ENCODE measurements at places on chromosomes 13 and 19. TPM values are rescaled to one million over a fixed set of nuclear protein-coding genes. Genes with fewer than 3 reads are reported as not detected.

DNA sequence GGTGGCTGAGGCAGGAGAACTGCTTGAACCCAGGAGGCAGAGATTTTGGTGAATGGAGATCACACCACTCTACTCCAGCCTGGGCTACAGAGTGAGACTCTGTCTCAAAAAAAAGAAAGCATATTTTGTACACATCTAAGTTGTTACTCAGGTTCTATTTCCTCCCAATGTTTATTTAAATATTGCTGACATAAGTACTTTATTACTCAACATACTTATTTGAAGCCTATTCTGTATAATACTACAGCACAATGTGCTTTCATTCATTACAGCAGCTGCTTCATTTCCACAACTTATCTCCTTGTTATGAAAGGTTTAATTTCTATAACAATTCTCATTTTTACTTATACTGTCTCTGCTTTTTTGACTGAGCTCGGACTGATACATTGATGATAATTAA is 495.7 kb downstream of the SLITRK1 start:
- no peak for DNase-seq

DNA sequence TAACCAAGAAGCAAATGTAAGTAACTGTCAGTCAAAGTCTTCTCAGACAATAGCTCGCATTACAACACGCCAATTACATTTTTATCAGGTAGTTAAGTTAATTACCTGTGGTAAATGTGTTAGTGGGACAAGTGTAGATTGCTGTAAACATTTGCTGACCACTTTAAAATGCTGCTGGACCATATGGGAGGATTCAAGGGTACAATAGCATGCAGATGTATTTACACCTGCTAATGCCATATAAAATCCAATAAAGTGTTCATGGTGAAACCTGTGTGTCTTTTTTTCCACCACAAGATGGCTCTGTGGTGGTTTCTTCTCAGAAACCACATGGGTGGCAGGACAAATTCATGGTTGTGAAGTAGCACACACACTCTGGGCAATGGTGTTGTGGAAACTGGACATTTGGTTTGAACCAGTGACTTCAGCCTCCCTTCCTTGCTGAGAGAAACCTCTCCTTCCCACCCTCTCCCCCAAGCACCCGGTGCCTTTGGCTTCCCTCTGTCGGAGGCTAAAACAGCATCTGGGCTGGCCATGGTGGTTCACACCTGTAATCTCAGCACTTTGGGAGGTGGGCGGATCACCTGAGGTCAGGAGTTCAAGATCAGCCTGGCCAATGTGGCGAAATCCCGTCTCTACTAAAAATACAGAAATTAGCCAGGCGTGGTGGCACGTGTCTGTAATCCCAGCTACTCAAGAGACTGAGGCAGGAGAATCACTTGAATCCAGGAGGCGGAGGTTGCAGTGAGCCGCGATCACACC is 18.1 kb upstream of the GTF3A start:
- no peak for DNase-seq

- DNase-seq: no peak
Observed at GRCh38 chr13:29801737-29802305, 48.6 kb downstream of the UBL3 start.

GRCh38 chr19:31534786-31535657 is 185.8 kb upstream of the TSHZ3 start:
- DNase-seq: no peak

DNA sequence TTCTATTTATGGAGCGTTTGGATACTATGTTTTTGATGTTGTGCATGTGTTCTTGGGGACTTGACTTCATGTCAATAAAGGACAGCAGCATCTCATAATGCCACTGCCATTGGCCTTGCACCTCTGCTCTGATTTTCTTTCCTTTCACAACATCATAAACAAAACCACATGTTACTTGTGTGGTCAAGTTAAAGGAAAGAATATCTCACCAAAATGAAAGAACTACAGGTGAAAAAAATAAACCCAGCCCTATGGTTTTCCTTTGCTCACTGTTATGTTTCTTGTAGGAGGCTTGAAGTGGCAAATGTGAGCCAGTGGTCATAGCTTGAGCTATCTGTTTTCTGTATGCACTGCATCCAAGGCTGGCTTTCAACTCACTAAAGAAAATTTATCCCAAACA is 240.4 kb downstream of the KCNRG start:
- no peak for DNase-seq

DNA sequence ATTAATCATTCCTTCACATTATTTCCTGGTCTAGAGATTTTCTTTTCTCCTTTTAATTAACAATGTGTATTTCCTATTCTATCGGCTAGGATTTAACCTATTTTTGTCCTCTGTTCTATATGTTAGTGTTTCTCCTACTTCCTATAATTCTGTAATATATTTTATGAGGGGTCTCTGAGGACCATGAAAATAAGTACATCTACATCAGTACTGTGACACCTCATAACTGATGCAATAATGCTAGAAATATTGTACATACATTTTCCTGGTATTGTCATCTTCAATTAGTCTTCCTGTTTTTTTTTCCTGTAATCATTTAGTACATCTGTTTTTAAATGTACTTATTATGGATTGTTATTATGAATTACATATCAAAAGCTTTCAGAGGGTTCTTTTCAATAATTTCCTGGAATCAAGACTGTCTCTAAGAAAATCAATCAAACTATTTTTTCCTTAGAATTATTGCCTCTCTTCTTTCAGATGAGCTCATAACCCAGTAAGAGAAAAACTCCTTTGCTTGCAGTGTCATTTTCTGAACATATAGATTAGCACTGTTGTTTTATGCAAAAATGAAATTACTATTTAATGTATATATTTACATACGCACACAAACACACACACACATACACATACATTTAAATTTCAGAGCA is 1004.3 kb downstream of the SLITRK5 start:
- no peak for DNase-seq

GRCh38 chr19:45764945-45765701 is 3.9 kb downstream of the SIX5 start:
- DNase-seq: no peak

SHD gene
- total RNA-seq: 2.4 TPM

DNA sequence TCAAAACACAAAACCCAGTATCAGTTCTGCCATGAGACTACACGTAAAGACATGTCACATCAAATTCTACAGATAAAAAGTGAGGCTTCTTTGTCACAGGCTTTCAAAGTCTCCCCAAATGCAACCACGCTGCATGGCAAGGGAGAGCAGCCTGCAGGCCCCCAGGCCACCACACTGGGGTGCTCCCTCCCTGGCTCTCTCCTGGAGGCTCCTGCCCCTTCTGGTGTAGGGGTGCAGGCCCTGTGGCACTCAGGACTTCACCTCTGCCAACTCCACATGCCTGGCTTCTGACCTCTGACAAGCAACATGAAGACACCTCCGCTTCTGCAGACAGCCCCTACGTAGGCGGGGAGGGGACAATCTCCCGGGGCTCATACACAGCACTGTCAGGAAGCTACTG is 14.3 kb downstream of the AKAP8 start:
- no peak for DNase-seq

DNA sequence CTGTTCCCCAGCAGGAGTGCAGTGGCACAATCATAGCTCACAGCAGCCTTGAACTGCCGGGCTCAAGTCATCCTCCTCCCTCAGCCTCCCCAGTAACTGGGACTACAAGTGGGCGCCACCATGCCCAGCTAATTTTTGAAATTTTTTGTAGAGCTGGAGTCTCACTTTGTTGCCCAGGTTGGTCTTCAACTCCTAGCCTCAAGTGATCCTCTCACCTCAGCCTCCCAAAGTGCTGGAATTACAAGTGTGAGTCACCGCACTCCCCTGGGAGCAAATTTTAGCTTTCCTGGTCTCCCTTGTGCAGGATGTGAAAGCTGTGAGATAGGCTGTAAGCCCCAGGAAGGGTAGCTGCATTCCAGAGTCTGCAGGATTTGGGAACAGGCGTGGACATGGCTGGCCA is 5.4 kb upstream of the GARRE1 start:
- DNase-seq: no peak

PLK5 gene
- not detected for total RNA-seq

- DNase-seq: no peak
Observed at GRCh38 chr13:72536714-72537394, 190.6 kb downstream of the MZT1 start.

DNA sequence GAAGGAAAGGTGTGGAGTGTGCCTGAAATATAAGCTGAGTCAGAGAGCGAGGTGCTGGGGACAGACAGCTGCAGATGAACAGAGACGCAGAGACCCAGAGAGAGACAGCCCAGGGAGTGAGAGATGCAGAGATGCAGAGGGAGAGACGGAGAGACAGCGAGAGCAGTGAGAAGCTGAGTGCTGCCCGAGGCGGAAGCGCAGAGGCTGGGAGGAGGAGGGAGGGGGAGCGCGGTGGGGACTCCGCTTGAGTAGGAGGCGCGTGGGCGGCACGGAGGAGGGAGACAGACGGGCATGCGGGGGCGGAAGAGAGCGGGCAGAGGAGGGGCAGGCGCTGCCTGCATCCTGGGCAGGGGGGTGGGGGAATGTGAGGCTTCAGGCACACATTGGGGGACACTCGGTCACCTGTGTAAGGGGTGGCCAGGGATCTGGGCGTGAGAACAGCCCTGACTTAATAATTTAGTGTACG is 25.7 kb downstream of the SLC8A2 start:
- peak; percentile 75 for DNase-seq

LAMP1 gene
- total RNA-seq: 92.6 TPM

GRCh38 chr19:31594701-31595100 is 245.5 kb upstream of the TSHZ3 start:
- no peak for DNase-seq

GRCh38 chr13:110925023-110925612 is 10.2 kb upstream of the ANKRD10 start:
- DNase-seq: peak; percentile 68

- no peak for DNase-seq
Observed at GRCh38 chr13:77928909-77929308, 10.3 kb upstream of the EDNRB start.

DNA sequence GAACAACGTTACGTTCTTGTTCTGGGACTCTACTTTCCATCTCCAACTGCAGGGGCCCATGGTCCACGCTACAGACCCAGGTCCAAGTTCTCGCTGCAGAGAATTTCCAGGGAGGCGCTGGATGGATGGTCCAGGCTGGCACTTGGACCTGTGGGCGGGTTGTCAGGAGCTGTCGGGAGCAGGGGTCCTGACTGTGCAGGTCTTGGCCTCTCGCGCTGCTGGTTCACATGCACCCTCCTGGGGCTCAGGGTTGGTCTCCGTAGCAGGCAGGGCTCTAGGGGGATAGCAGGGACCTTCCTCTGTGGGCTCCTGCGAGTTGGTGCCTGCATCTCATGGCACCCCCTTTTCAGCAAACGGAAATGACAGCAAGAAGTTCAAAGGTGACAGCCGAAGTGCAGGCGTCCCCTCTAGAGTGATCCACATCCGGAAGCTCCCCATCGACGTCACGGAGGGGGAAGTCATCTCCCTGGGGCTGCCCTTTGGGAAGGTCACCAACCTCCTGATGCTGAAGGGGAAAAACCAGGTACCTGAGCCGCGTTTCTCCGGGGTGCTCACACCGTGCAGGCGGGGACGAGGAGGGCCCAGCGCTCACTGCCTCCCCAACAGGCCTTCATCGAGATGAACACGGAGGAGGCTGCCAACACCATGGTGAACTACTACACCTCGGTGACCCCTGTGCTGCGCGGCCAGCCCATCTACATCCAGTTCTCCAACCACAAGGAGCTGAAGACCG is 6.6 kb downstream of the PTBP1 start:
- no peak for DNase-seq

All from hematopoietic multipotent progenitor cell (in vitro differentiated cells).